ENCODE measurements at places on chromosomes 2 and 18.

DNA sequence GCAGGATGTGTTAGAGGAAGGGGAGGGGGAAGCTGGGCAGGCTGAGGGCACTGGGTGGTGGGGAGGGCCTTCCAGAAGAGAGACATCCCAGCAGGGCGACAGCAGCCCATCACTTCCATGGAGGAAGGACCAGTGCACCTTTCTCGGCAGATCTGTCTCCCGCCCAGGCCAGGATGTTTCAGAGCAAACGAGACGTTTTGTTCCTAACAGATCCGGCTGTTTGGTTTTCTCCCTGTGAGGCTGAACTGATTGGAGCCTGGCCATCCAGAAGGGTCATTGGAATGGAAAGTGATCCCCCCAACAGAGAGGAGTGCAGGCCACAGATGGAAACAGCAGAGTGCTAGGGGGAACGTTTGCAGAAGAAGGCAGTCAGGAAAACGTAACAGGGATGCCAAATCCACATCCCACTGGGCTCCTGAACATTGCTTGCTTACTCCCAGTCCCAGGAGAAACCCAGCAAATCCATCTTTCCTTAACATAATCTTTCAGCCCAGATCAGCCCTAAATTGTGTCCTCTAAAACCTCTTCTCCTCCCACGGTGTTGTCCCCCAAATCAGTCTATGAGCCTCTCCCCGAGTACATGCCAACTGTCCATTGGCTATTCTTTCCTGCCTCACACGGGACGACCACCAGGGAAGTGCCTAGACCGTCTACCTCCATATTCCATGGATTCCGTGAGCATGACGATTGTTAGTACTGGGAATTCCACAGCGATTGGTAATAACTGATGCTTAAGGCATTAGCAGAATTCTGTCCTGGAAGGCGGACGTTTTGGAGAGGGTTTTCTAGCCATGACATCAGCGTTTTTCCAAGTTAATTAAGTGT lies 126.8 kb downstream of the SEPTIN10 start:
- no peak for DNase-seq

- DNase-seq = no peak
These were observed 11.1 kb downstream of the STAMBP start for GRCh38 chr2:73839653-73840411.

DNA sequence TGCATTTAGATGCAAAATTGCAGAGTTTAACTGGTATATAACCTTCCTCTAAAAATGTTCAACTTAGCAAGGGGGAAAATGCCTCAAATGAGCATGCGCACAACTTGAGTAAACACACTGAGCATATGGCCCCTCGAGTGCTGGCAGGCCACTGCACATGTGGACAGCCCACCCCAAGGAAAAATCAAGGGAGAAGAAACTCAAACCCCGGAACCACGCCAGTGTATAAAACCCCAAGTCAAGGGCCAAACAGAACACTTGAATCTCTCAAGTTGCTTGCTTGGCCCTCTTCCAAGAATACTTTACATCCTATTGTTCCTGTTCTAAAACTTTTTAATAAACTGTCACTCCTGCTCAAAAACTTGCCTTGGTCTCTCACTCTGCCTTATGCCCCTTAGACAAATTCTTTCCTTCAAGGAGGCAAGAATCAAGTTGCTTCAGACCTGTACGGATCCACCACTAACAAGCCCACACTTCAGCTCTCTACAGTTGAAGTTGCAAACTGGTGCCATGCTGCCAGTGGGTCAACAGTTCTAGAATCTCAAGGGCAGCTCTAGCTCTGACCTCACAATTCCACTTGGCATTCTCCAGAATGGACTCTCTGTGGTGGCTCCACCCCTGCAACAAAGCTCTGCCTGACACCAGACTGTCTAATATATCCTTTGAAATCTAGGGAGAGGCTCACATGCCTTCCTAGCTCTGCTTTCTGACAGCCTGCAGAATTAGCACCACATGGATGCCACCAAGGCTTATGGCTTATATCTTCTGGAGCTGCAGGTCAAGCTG lies 38.9 kb downstream of the HIBCH start:
- DNase-seq = no peak

GRCh38 chr2:108547606-108548005 lies 13.3 kb downstream of the LIMS1 start:
- no peak for DNase-seq

DNA sequence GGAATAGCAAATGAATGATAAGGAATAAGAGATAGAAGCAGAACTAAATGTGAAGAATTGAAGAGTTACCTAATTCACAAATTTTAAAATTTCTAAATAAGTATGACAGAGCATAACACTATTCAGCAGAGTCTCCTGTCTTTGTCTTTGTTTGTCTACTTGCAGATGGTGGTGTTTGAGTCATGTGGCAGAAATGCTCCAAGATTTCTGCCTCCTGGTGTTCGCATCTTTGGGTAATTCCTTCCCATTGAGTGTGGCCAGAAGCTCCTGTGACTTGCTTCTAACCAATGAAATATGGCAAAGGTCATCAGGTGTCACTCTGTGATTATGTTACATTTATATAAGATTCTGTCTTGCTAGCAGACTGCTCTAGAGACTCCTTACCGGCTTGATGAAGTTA lies 45.6 kb upstream of the GALNT3 start:
- no peak for DNase-seq

DNA sequence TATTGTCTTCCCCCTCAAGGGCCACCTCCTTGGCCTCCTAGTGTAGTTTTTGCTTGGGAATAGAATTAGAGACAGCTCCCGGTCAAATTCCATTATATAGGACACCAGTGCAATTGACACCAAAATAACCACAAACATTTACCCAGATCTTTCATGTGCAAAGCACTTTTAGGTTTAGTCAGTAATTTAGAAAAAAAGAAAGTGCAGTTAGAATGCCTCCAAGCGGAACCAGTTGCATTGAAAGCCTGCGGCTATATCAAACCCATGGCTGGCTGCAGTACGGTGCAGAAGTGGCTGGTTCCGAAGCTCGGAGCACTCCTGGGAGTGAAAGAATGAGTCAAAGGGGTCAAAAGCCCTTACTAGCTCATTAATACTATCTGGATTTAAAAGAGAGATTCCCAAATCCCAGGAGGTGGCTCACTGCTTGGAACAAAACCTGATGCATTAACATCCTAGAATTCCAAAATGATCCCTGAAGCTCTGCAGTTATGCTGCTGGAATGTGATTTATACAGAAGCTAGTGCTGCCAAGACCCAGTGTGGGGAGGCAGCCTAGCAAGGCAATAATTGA lies 432.2 kb upstream of the KLHL29 start:
- no peak for DNase-seq

- DNase-seq = no peak
These were observed at the start of gene EN1 for GRCh38 chr2:118846953-118847761. Gene EN1 (minus strand): TSS chr2:118847648. CDS start chr2:118847167, 481 bp downstream.

DNA sequence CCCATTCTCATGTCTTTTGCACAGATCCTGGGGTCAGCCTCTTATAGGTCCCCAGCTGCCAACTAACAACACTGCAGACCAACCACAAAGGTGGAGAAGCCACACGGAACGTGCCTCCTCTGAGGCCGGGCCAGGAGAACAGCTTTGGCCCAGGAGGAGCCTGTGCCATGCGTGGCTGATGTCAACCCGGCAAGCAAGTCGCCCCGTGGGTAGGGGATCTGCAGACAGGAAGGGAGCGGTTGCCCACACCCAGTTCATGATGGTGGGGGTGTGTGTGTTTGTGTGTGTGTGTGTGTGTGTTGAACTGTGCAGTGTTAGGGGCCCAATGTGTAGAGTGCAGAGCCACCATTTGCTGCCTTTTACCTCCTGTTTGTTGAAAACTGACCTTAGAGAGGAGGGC lies 2.4 kb upstream of the CLEC4F start:
- no peak for DNase-seq

DNA sequence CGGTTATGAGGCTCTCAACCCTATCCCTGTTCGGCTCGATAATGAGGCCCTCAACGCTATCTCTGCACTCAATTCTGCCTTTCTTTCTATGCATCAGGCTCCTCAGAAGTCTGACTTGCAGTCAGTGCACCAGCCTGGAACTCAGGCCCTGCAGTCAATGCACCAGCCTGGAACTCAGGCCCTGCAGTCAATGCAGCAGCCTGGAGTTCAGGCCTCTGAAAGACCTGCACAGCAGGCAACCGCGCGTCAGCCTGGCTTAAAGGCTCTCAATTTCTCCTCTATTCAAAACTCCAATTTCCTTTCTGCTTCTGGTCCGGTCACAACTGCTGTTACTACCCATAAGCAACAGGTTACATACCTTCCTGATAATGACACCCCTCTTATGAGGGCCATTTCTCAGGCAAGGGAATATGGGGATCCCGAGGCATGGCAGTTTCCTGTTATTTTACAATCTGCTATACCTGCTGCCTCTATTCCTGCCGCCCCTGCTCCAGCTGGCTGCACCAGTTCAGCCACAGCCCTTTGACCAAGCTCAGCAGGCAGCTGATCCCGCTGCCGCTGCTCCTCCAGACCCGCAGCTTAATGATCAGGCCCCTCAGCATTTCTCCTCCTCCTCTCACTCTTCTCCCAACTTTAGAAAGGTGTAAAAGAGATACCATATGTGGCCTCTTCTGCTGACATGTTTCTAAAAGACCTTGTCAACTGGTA lies 933.6 kb upstream of the FANCL start:
- DNase-seq = no peak

DNA sequence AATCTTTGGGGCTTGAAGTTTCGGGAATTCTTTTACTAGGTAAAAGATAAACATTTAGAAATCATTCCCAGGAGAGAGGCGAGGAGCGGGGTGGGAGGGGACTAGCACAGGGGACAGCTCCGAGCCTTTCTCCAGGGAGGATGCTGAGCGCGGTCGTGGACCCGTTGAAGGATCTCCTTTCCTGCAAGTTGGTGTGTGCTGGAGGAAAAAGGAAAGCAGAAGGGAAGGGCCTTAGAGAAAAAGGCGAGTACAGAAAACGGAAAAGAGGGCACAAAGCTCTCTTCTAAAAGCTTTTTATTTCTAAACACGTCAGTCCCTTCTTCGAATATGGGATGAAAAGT lies 640 bp downstream of the SLC39A6 start:
- peak; percentile 4 for DNase-seq

GRCh38 chr2:106516436-106516835 lies 29.3 kb downstream of the CD8B2 start:
- no peak for DNase-seq

DNA sequence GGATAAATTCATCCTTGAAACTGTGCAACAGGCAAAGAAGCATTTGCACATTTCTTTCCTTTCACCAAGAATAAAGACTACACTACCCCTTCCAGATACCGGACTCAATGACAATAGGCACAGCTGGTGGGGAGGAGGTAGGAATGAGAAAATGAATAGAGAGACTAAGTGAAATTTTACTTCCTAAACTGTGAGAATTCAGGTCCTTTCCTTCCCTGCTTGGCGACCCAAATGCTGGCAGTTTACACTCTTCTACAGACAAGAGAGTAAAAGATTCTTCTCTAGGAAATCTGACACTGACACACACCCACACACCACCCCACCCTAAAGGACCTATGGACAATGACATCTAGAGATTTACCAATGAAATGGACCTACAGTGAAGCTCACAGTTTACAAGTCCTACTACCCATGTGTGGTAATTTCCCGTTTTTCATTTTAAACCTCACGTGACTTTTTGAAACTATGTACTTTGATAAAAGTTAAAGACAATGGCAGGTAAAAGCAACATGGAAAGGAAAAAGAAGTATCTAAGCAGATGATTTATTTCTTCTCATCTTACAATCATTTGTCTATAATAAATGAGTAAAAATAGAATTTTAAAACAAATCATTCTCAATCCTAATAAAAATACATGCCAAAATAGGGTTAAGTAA lies 27.9 kb downstream of the REV1 start:
- no peak for DNase-seq

GRCh38 chr2:175877845-175878544 lies 124.1 kb downstream of the LNPK start:
- no peak for DNase-seq

- DNase-seq = no peak
These were observed 192.1 kb downstream of the MBD2 start for GRCh38 chr18:54032412-54032811.

GRCh38 chr2:53768242-53768542 lies 588 bp downstream of the CHAC2 start:
- DNase-seq = no peak

GRCh38 chr2:17961789-17962188 lies 83.3 kb downstream of the KCNS3 start:
- no peak for DNase-seq

DNA sequence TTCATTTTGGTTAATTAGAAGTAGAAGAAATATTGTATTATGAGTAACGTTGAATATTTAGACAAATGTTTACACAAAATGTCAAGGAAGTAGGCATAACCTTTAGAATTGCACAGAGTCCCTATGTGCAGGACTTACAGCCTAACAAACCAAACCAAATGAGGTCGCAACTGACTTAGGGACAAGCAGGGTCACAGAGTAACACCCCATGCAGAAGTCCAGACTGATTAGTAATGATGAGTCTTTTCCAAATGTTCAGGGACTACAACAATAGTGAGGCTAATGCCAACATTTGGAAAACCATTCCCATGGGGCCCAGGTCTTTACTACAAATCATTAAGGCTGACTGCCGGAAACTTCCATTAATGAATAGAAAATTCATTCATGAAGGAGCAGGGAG lies 452.5 kb upstream of the CHAC2 start:
- no peak for DNase-seq

GRCh38 chr2:119028327-119029174 lies 86.6 kb downstream of the MARCO start:
- peak; percentile 57 for DNase-seq

GRCh38 chr2:152418688-152419087 lies 83.7 kb downstream of the FMNL2 start:
- no peak for DNase-seq

DNA sequence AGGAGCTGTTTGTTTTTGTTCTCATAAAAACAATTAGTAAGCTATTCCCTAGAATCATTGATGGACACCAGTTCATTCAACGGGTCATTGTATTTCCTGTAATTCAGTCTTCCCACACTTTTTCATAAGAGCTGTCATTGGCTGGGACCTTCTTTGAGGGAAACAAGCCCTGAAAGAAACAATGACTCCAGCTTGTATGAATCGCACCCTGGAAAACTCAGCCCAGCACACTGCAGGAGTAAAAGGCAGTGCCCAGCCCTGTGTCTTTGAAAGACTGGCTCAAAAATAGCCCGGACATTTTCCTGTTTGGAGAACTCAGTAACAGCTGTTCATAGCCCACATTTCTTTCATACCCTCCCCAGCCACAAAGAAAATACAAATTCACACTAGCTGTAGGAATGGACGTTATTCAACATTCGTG lies 81.5 kb downstream of the NCKAP5 start:
- DNase-seq = no peak

DNA sequence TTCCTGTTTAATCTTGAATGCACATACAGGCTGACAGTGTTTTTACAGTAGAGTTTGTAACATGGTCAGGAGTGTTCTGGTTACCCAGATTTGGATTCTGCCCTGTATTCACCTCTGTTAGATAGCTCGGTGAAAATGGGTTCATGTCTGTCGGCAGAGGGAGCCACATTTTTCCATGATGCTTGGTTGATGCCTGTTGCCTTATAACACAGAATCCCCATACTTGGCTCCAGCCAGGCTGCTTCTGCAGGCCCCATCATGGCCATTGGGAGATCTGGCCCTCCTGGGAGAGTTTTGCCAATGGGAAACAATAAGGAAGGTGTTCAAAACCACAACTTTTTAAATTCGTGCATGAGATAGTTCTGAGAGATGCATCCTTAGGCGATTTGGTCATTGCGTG lies 78.1 kb downstream of the WDSUB1 start:
- no peak for DNase-seq
